Chondrocyte (in vitro differentiated cells): ENCODE measurements at places on chromosomes 6 and 20. TPM values are rescaled to one million over a fixed set of nuclear protein-coding genes. Genes with fewer than 3 reads are reported as not detected.
A peak's percentile ranks its signal among the peaks of the same experiment; 100 is the strongest.

Gene FKBP1C
- 0.44 to 0.82 TPM (median 0.75 TPM) in 3 replicates for total RNA-seq

Gene COL9A1
- total RNA-seq, result 0.27 to 0.69 TPM in 2 of 3 replicates, not detected in the other

Gene FUT9
- not detected in 3 replicates for total RNA-seq

Gene DOP1A
- total RNA-seq, result 17.8 to 25.1 TPM (median 19.0 TPM) in 3 replicates

Gene RBM12
- total RNA-seq, result 59.0 to 66.5 TPM (median 63.8 TPM) in 3 replicates

Gene PRICKLE4
- 3.1 to 5.9 TPM (median 3.6 TPM) in 3 replicates for total RNA-seq

GRCh38 chr6:4316867-4317400 lies 181.6 kb upstream of the ECI2 start:
- DNase-seq, result no peak

DNA sequence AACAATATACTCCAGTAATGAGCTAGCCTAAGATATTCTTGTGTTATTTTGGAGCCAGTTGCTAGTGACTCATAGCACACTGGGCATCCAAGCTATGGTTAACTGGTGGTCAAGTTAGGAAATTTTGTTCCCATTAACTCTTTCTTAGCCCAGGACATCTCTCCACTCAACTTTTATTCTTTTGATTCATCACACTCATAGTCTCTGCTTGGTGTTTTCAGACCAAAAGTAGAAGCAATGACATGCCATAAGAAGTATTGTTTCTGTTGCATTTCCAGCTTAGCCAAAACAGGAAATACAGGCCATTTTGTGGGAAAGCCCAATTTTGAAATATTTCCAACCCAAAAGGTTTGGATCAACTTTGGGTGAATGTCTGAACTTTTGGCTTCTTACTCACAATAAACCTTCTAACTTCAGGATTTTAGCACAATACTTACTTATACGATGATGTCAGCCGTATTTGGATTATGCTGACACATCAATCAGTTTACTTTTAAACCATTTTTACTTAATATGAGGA lies 31.6 kb upstream of the CCN2 start:
- DNase-seq, result no peak

GRCh38 chr6:122610690-122611455 lies 668 bp downstream of the PKIB start:
- peak; percentile 93 for DNase-seq

GRCh38 chr6:14972379-14973067 lies 273.3 kb upstream of the JARID2 start:
- DNase-seq, result no peak

- DNase-seq, result no peak
These were observed 954 bp upstream of the BLCAP start for GRCh38 chr20:37528446-37529213.

DNA sequence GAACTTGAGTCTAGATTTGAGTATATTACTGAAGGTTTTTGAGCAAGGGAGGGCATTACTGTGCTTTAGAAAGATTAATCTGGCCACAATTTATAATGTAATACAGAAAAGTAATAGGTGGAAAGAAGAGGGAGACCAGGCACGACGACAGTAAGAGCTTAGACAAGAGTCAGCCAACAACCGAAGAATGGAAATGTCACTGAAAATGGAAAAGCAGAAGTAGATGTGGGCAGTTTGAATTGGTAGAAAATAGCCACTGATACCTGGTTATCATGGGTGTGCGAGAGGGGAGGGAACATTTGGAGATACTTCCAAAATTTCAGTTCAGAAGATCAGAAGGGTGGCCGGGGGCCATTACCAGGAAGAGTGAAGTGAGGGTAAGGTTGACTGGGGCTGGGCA lies 339.1 kb downstream of the UTRN start:
- DNase-seq, result no peak

- DNase-seq, result no peak
These were observed 305.9 kb downstream of the CLIC5 start for GRCh38 chr6:45709781-45710220.

DNA sequence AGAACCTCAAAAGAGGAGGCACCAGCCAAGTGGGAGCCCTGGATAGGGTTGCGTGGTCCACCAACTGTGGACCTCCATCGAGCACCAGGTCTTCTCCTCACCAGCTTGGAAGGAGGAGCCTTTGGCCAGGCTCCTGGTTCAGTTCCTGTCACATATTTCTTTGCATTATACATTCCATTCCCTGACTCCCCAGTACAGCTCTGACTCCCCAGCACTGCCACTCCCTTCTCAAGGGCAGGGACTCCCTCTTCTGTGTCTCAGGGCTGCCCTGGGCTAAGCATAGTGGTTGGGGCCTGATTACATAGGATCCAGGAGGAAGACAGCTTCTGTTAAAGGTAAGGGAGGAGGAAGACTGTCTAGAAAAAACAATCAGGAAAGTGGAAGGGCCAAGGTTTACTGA lies 91.1 kb downstream of the MRPL14 start:
- no peak for DNase-seq

DNA sequence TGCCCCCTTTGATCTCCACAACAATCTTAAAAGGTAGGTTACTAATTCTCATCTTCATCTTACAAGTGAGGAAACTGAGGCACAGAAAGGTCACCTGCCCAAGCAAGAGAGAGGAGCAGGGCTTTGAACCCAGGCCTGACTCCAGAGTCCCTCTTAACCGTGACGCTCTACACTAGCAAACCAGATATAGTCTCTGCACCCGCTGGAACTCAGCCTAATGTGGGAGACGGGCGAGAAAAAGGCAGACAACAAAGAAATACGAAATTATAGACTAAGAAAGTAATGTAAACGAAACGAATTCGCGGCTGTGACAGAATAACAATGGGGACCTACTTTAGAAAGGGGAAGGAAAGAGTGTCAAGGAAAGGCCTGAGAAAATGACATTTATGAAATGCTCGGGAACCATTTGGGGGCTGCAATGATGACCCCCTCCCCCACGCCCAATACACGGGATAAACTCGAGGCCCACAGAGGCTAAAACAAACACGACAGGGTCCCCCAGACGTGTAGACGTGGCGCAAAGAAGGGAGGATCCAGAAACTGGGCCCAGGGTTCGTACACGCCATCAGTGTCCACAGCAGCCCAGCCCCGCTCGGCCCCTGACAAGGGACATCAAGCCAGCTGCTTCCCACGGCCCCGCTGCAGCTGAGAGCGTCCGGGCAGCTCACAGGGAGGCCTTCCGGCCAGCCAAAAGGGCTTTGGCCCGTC lies 637 bp downstream of the TRPC4AP start:
- DNase-seq, result no peak

DNA sequence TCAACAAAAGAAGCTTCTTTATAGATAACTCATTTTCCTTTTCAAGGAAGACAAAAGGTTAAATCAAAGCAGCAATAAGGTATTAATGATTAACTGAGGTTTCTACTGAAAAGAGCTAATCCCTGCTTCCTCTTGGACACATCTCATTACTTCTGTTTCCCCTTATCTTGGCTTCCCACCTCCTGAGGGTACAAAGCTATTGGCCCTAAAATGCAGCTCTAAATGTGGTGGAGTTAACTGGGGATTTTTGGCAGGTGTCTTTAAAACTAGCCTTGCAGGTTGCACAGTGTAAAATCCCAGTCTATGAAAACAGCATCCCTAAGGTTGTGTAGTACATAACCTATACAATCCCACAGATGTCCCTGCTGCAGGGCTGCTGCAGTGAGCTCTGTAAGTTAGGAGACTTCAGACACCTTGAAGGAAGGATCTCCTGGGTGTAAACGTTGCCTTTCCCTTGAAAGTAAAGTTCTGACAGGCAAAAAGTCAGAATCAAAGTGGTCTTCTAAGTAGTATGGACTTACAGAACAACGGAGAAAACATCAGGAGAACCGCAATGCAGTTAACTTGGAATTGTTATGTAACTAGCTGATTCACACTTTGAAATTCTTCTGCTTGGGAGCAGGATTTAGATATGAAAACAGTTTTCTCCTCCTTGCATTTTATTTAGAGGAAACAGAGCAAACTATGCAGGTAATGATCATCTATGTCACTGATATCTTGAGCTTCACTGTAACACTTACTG lies 71.7 kb upstream of the TRAF3IP2 start:
- DNase-seq, result no peak

GRCh38 chr6:14397518-14397901 lies 279.9 kb downstream of the CD83 start:
- no peak for DNase-seq

GRCh38 chr20:58618351-58619076 lies 32.6 kb upstream of the STX16 start:
- DNase-seq, result no peak

DNA sequence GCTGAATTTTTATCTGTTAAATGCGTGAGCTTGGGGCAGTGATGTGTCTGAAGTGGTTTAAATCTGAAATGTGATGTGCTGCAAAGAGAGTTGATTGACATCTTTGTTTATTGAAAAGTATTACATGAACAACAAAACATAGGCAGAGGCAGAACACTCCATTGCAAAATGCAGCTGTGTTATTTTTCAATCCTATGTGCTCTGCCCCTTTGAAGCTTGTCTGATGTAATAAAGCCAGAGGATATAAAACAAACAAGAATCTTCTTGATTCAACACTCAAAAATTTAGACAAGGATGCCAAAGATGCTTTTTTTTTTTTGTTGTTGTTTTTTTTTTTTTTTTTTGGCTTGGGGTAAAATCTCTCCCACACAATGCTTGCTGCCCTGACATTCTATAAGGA lies 482.4 kb upstream of the MMS22L start:
- DNase-seq, result no peak

DNA sequence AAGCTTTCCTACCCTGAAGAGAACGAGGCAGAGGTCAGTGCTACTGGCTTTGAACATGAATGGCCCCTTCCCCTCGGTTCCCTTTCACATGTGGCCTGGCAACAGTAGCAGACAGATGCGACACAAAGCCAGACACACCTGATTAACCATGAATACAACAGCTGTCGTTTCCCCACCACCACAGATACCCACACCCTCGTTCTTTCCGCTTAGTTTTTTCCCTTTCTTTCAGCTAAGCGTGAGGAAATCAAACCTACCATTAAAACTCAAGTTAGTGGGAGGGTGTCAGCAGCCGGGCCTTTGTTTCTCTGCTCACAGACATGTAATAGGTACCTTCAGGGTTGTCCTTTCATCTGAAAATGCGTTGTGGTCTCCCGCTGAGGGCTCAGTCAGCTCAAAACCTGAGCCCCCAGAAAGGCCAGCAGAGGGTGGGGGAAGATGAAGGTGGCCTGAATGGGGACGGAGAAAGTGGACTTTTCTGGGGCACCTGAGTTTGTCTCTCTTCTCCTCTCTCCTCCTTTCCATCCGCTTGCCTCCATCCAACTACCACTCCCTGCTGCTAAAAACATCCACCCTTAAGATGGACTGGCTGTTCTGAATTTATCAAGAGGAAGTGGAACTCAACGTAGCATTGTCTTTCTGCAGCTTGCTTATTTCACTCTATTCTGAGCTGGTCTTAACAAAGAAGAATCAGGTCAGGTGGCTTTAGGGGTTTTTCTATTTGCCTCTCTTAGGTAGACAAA lies 516.6 kb upstream of the JARID2 start:
- no peak for DNase-seq

DNA sequence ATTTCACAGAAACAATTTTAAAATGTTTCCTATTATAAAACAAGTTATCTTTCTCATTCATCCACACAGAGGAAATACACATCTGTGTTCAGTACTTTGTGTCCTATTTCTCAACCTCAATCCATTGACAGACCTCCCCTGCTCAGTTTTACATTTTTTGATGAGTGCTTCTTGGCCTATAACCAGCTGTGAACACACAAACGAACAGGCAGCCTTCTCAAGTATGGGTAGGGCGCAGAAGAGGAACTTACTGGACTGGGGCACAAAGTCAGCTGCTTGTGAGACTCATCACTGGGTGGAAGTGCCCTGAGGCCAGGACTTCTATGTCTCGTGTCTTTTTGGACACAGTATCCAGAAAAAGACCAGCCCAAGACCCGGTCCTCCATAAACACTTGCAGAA lies 2.8 kb downstream of the RPS6KA2 start:
- DNase-seq, result no peak

GRCh38 chr6:41222513-41222912 lies 5.6 kb upstream of the TREML4 start:
- no peak for DNase-seq

- DNase-seq, result no peak
These were observed 39.7 kb upstream of the ATXN1 start for GRCh38 chr6:16800942-16801341.

DNA sequence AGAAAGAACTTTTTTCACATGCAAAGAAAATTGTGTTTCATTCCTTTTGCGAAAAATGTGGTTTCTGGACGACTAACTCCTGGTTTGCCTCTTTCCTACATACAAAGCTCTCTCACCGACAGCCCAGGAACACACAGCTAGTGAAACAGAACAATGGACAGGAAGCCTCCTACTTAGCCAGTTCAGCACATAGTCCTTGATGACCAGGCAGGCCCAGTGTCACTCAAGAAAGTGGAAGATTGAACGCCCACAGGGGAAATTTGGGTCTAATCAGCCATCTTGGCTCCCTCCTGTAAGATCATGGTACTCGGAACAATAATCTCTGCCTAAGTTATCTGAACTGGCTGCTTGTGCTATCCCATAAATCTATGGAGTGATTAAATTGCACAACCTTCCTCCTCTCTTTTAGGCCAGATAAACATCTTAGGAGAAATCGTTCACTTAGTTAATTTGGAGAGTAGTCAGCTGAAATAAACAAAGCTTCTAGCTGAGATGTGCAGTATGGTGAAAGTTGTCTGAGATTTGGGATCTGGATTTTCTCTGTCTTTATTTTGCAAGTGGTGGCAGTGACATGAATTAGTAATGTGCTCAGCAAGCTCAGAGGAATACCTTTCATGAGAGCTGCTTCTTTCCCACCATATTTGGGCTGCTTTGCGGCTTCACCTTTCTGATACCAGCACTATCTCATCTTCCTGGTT lies 147.0 kb downstream of the MTFR2 start:
- DNase-seq, result no peak

GRCh38 chr6:157386023-157386422 lies 5.0 kb downstream of the ZDHHC14 start:
- no peak for DNase-seq

DNA sequence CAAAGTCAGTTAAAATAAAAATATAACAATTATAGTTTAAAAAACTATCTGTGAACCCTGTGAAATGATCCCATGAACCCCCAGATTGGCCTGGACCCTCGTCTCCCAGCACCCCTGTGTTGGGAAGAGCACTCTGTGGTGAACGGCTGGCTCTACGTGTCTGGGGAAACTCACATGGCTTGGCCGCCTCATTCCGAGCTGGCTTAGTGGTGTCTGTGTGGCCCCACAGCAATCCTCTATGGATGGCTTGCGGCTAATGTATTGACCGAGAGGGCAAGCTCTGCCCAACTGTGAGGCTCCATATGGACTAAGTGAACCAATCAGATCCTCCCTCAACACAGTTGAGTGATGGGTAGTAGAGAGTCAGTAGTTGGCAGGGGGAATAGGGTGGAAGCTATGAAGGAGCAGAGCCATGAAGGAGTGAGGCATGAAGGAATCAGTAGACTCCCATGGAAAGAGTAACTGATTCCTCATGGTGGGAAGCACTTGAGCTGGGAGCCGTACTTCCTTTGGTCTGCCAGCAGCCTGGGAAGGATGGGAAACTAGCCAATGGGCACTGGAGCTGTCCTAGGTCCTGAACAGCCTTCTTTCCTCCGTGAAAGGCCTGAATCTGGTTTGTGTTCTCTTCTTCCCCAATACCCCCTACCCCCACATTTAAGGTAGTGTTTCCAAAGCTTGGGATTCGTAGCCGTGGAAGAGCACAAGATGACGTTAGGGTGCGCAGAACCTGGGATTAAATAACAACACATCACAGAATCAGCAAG lies 21.6 kb upstream of the ZNF831 start:
- DNase-seq, result no peak
